Right cardiac atrium (tissue), 5 donors: ENCODE measurements at places on chromosomes 4 and X. TPM values are rescaled to one million over a fixed set of nuclear protein-coding genes. Genes with fewer than 3 reads are reported as not detected.

ADGRG4 gene
- total RNA-seq = not detected

DNA sequence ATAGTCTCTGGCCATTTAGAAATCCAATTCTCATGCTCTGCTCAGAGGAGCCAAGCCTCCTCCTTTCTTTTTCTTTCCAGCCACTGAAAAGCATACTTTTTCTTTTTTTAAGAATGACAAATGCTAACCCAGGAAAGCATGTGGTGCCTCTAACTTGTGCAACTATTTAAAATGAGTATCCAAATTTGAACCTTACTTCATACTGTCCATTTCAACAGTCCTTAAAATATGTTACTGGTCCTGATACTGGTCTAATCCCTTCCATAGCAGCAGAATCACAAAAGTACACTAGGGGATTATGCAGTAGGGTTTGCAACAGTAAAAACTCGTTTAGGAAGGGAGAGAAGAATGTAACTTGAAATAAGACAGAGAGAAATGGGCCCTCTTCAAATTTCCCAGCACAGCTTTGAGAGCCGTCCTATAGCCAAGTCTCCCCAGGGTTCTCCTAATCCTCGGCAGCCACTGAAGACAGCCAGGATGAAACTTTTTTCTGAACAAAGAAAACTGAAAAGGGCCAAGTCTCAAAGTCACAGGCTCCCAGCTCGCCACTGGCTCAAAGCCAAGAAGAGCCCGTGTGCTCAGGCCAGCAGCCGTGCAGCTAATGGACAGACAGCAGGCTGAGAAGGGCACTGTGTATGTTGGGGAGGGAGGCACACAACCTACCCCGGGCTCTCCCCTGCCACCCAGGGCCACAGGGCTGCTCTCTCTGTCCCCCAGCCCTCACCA is 39.5 kb downstream of the GPC4 start:
- peak; percentile 18 for DNase-seq

- no peak for DNase-seq
Measured at GRCh38 chr4:84220990-84221389, 278.1 kb downstream of the NKX6-1 start.

DNA sequence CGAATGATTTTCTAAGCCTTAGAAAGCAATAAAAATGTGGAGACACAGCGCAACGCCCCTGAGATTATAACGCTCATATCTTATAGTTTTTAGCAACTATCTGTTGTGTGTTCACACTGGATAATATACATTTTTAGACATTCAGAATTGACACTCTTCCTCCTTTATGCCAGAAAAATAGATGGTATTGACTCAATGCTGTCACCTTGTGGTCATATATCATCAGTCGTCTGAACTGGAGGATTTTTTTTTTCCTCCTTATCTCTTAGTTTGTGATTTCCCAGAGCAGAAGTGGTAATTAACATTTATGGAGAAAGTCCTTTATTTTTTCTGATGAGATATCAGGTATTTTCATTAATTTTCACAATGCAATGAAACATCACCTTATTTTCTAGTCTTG is 759.6 kb downstream of the RAB28 start:
- no peak for DNase-seq

ENAM gene
- 5.6 TPM for total RNA-seq

- DNase-seq = no peak
Measured at GRCh38 chr4:112515198-112516065, 548 bp downstream of the NEUROG2 start.

DNA sequence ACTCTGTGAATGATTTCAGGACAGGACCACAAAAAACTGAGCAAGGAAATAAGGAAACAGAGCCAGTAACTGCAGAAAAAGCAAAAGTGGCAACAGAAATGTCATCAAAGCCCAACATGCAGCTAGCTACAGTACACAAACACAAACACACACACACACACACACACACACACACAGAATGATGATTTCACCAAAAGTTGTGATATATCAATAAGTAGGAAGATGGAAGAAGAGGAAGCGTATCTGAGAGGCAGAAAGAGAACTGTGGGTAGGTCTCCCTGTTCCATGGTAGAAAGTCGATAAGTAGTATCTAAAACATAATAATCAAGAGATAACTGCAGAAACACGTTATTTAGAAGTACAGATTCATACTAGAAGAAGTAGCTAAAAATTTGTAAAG is 148.3 kb downstream of the MGST2 start:
- DNase-seq = no peak

AFM gene
- total RNA-seq = not detected

GRCh38 chr4:16952462-16952871 is 54.0 kb upstream of the LDB2 start:
- DNase-seq = no peak

GRCh38 chr4:15253349-15253748 is 174.5 kb upstream of the C1QTNF7 start:
- no peak for DNase-seq

ARHGEF6 gene
- 37.3 TPM for total RNA-seq
